ENCODE measurements at places on chromosomes 2 and 18.

GRCh38 chr2:188170356-188170755 lies 121.3 kb upstream of the GULP1 start:
- no peak for DNase-seq

- DNase-seq, result no peak
Measured at GRCh38 chr2:122864728-122865127, 1109.3 kb downstream of the TSN start.

DNA sequence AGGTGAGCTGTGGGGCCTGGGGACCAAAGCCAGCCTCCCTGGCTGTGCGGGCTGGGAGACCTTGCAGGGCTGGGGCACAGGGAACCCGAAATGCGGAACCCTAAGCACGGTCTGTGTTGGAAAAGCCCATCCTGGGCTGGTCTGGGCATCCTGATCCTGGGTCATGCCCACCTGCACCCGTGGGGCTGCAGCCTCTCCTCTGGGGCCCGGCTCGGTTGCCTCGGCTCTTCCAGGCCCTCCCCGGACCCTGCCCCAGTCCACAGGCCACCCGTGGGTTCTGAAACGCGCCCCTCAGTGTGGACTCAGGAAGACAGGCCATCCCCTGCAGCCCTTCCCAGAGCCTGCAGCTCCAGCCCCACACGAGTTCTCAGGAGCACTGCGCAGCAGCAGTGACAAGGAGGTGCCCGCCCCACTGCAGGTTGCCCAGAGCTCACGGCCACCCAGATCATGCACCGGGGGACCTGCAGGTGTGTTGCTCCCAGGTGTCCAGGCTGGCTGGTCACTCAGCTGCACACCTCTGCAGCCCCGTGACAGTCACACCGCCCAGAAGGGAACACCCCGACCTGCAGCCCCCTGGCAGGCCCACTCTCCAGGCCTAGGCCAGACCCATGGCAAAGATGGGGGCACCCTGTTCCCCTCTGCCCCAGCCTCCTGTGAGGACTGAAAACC lies 12.2 kb upstream of the NFATC1 start:
- DNase-seq, result no peak

DNA sequence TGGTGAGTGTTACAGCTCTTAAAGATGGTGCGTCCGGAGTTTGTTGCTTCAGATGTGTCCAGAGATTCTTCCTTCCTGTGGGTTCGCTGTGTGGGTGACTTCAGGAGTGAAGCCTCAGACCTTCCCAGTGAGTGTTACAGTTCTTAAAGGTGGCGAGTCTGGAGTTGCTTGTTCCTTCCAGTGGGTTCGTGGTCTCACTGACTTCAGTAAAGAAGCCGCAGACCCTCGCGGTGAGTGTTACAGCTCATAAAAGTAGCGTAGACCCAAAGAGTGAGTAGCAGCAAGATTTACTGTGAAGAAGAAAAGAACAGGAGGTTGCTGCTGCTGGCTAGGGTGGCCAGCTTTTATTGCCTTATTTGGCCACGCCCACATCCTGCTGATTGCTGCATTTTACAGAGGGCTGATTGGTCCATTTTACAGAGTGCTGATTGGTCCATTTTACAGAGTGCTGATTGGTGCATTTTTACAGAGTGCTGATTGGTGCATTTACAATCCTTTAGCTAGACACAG lies 34.0 kb upstream of the SPTBN1 start:
- peak; percentile 28 for DNase-seq

GRCh38 chr2:109537565-109538222 lies 76.1 kb downstream of the SEPTIN10 start:
- no peak for DNase-seq

DNA sequence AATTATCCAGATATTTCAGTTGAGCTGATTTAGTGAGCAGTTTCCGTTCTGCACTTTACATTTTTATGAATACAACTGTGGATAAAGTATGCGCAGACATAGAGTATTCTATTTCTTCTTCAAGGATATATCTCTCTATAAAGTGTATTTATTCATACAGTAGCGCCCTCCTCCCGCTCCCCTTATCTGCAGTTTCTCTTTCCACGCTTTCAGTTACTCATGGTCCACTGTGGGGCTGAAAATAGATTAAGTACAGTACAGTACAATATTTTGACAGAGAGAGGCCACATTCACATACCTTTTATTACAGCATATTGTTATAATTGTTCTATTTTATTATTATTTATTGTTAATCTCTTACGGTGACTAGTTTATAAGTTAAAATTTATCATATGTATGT lies 19.7 kb upstream of the FHL2 start:
- DNase-seq, result no peak

DNA sequence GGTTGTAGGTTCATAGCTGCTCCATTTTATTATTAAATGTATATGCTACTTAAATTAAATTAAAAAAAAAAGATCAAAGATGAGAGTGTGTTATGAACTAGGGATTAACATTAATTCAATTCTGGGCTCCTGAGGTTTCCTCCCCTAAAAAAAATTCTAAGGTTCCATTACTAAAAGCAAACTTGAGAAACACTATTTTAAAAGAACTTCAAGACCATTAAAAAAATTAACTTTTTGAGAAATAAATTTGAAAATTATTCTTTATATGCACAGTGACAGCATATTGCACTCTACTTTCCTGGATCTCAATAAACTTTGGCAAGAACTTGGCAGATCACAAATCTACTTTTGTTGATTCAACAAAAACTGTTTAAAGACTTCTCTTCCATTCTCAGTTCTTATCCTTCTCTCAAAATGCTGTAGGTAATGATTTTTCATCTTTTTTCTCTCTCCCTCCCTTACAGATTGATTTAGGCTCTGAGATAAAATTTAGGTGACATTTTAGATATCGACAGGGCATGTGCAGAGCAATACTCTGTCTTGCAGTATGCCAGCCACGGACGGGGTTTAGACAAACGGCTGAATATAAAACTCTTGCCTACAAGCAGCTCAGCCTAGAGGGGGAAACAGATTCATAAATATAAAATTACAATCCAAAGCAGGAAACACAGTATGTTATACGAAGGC lies 592 bp upstream of the MARS2 start:
- DNase-seq, result no peak

DNA sequence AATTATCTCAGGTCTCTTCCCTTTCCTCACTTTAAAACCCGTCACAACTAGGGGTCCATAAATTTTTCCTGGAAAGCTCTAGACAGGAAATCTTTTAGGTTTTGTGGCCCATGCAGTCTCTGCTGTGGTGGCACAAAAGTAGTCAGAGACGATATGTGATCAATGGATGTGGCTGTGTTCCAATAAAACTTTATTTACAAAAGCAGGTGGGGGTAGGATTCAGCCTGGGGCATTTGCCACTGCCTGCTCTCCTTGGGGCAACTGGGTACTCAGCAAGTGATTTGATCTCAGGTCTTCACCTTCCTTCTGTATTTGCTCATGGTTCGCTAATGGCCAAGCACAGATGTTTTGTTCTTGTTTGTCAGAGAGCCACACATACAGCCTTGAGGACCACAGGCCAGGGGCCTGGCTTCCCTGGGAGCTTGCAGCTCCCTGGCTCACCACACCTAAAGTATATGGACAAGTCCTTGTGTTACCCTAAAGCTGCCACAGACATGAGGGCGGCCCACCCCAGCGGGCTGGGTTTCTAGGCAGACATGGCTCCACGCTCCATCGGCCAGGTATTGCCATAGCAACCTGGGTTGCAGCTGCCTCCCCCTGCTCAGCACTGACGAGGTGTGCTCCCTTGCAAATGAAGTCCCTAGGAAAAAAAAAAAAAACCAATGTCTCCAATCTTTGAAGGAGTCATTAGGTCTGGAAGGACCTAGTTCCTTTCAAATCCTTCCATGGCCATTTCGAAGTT lies 89.7 kb upstream of the YWHAQ start:
- DNase-seq, result no peak

GRCh38 chr2:20067992-20068584 lies 16.7 kb upstream of the LAPTM4A start:
- no peak for DNase-seq

DNA sequence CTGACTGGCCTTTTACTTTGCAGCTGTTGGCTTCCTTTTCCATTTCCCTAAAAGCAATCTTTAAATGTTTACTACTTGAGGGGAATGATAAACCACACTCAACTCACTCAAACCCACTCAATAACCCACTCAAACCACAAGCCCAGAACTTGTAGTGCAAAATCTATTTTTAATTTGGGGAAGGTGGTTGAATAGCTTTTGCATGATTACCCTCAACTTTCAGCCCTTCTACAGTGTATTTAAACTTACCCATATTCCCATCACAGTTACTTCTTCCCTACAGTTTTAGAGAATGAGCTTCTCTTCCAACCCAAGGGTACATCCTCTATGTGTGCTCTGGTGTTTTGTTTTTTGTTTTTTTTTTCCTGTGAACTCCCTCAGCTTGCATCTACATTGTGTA lies 636.1 kb downstream of the TDRD15 start:
- no peak for DNase-seq

DNA sequence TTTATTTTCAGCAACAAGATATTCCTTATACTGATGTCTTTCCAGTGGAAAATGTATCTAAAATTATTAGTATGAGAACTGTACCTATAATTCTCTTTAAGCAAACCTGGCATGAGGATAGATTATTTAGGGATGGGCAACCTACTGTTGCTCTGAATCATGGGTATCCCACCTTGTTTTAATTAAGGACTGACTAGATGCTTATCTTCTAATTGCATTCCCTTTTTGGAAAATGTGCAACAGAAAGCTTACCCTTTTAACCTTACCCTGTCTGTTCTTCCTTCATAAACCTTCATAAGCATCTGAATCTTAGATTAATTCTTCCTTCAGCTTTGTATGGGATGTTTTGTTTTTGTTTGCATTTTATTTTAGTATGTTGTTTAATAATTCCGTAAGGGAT lies 110.3 kb downstream of the TAF4B start:
- DNase-seq, result no peak

GRCh38 chr18:75132931-75133525 lies 75.9 kb downstream of the PTGR3 start:
- DNase-seq, result no peak

DNA sequence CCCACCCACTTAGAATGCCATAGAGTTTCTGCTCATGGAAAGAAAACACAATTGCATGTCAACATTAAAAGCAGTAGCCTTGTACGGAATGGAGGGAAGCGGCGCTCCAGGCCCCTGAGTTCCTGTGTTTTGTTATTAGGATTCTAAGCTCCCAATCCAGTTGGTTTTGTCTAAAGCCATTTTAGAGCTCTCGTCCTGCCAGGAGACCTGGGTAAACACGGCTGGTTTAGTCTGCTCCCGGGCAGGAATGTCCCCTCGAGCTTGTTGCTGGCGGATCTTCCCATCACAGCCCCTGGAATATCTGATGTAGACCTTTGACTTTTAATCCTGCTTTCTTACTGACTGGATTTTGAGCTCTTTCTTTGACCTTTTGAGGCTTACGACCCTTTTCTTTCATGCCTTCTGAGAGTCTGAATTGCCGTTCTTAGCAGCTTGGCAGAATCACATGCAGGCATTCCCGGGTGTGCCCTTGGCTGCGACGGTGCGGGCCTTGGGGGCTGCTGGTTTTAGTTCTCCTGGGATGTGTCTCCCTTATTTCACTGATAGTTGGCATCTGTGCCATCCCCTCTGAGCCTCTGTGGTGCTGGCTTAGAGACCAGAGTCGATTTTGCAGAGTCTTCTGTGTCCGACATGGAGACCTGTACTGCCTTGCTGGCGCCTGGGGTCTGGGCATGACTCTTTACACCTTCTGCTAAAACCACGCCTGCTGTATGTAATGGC lies 25.4 kb downstream of the GREB1 start:
- DNase-seq, result no peak

DNA sequence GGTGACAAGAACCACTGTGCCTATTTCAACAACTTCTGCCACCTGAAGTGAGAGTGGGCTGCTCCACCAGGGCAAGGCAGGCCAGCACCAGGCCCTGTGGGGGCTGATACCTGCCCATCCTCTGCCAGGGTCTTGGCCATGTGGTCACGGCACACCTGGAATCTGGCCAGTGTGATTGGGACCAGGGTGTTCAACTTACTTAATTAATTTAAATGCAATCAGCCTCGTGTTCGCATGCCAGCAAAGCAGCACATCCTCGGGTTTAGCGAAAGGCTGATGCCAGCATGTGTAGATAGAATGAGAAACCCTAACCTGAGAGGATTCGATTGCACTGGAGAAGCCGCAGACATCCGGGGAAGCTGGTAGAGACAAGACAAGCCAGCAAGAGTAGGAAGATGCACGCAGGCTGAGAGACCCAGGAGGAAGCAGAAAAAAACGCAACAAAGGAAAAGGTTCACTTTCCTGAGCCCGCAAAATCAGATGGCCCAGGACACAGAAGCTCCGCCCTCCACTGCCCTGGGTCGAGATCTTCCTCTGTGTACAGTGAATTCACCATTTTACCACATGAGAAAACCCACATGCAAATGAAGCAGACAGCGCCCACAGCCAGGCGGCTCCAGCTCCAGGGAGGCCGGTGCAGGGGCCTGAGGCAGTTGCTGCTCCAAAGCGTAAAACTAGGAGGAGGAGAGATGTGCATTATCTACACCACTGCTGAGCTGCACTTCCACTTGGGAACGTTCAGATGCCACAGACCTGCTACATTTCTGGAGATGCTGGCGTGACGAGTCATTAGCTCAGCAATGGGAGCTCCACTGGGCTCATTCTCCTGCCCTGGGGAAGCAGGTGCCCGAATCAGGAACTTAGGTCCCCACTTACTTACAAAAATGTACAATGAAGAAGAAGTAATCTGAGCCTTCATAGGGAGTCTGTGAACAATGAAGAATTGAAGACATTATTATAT lies 92.1 kb downstream of the TMEM18 start:
- DNase-seq, result peak; percentile 20

GRCh38 chr2:64212801-64213321 lies 68.6 kb upstream of the PELI1 start:
- no peak for DNase-seq

- no peak for DNase-seq
Measured at GRCh38 chr2:94987074-94988020, 38.2 kb upstream of the MAL start.

- no peak for DNase-seq
Measured at GRCh38 chr2:65331336-65332025, 100.9 kb downstream of the SPRED2 start.

GRCh38 chr2:65729246-65729645 lies 296.8 kb upstream of the SPRED2 start:
- no peak for DNase-seq

- DNase-seq, result no peak
Measured at GRCh38 chr2:52613064-52613463, 1154.5 kb upstream of the CHAC2 start.

GRCh38 chr2:241598487-241598886 lies 38.5 kb downstream of the THAP4 start:
- DNase-seq, result no peak

GRCh38 chr2:219350710-219351221 lies 18.2 kb upstream of the RESP18 start:
- DNase-seq, result no peak

DNA sequence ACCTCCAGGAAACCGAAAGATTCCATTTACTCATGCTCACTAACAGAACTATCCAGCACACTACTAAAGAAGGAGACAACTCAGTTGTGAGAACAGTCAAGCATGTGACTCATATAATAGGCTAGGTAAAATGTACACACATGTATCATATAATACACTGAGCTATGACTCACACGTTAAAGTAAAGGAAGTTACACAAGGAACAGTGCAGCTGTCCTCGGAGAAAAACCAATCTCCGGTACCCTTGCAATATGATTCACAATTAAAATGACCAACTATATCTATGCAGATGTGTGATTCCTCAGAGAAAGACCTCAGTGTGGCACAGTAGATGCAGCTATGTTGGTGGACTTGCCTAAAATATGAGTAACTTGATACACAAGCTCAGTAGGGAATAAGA lies 76.5 kb downstream of the STRN start:
- DNase-seq, result no peak

GRCh38 chr2:186551323-186552050 lies 38.4 kb upstream of the ITGAV start:
- DNase-seq, result no peak

Measured in stimulated activated CD4-positive, alpha-beta T cell treated with anti-CD3 and anti-CD28 coated beads, Interleukin-4, amount 100 ng/mL, for 1 hour (primary cell).